ENCODE measurements at places on chromosomes 7 and 10.

DNA sequence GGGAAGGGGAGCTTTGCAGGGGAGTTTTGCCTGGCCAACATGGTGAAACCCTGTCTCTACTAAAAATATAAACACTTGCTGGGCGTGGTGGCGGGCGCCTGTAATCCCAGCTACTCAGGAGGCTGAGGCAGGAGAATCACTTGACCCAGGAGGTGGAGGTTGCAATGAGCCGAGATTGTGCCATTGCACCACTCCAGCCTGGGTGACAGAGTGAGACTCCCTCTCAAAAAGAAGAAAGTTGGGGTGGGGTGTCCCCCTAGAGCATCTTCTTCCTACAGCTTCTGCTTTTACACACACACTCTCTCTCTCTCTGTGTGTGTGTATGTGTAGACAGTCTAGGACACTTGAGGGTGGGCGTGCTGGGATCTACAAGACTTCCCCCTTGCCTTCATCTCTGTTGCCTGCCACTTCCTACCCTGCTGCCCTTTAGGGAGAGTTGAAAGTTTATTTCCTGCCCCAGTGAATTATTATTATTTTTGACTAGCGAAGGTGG, 21.7 kb downstream of the PLAU start:
- peak overlapping the region; percentile 99 for H3K27ac ChIP-seq
- H3K36me3 ChIP-seq, result peaks cover 14% of the 10 kb centered on the region
- no peaks in the 10 kb centered on the region for H3K27me3 ChIP-seq

GRCh38 chr7:46513447-46513848, 592.4 kb upstream of the IGFBP3 start:
- no peaks in the 10 kb centered on the region for H3K27me3 ChIP-seq
- H3K4me1 ChIP-seq, result peaks cover 50% of the 10 kb centered on the region
- no peak for DNase-seq
- H3K36me3 ChIP-seq, result no peaks in the 10 kb centered on the region

DNA sequence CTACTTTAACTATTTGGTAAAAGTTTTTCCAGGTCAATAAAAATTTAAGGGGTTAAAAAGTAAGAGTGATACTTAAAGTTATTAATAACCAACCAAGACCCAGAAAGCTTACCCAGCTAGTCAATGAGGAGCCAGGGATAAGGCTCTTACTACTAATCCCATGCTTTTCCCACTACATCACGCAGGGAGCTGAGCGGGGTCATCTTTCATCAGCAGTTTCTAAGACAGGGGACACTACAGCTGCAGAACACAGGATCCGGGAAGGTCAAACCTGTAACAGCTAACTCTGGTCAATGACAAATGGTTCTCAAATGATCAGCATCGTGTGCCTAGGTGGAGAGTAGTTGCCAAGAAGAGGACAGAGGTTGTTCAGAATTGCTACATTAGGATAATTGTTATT, 65.1 kb downstream of the RSU1 start:
- H3K4me1 ChIP-seq, result no peaks in the 10 kb centered on the region
- H3K27me3 ChIP-seq, result no peaks in the 10 kb centered on the region
- no peaks in the 10 kb centered on the region for H3K36me3 ChIP-seq
- no peak overlapping the region for H3K27ac ChIP-seq

DNA sequence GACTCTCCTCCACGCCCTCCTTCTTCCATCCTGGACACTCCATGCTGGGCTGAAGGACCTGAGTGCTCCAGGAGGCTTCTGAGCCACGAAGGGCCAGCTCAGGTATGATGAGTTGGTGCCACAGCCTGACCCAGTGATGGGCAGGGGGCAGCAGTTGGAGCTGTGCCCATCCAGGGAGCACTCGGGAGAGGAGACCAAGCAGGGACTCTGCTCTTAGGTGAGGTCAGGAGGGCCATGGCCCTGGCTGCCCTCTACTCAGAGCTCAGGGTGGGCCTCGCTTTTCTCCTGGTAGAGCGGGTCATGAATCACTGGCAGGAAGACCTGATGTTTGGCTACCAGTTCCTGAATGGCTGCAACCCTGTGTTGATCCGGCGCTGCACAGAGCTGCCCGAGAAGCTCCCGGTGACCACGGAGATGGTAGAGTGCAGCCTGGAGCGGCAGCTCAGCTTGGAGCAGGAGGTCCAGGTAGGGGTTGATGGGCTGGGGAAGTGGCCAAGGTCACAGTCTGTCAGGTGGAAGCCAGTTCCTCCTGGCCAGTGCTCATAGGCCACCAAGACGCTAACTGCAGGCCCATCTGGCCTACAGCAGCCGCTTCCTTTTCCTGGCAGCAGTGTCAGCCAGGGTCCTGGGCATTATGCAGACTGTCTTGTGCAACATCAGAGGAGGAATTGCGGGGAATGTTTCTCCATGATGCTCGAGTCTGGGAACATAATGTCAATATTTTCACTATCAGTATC, 50.8 kb downstream of the ALOX5 start:
- no peak overlapping the region for H3K27ac ChIP-seq
- no peaks in the 10 kb centered on the region for H3K27me3 ChIP-seq
- no peak overlapping the region for H3K4me3 ChIP-seq
- peaks cover 17% of the 10 kb centered on the region for H3K36me3 ChIP-seq

- H3K4me3 ChIP-seq, result no peak overlapping the region
- DNase-seq, result no peak
- no peak overlapping the region for H3K27ac ChIP-seq
- peaks cover 46% of the 10 kb centered on the region for H3K36me3 ChIP-seq
- H3K27me3 ChIP-seq, result no peaks in the 10 kb centered on the region
These were observed 2.7 kb upstream of the IGFBP3 start for GRCh38 chr7:45923818-45924217.

DNA sequence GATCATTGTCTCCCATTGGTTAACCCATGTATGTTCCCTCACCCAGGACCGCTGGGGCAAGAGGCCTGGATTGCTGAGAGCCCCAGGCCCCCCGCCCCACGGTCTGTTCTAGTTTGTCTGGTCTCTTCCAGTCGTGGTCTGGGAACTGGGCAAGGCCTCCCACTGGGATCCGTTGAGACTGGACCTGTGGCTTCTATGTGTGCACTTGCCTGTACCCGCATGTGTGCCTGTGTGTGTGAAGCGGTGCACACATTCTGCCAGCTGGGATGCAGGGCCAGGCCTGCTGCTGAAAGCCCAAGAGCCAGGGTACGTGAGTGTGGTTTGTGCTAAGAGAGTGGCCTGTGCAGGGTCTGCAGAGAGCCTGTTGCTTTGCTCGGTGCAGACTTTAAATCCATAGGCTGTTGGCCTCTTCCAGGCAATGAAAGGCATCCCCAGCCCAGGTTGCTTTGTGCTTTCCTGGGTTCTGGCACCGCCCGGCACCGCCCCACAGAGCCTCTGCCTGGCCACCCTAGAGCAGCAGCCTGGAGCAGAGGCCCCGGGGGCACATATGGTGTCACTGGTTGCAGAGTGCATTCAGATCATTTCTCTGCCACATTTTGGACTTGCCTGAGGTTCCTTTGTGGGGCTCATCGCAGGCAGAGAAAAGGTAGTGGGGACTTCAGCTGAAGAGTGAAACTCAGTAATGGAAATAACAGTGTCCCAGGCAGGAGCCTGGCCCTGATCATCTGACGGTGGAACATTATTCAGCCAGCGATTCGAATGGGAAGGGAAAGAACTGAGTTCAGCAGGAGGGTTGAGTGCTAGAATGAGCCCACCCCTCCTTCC, 215.5 kb downstream of the GLRX3 start:
- H3K27me3 ChIP-seq, result no peaks in the 10 kb centered on the region
- H3K36me3 ChIP-seq, result no peaks in the 10 kb centered on the region
- no peak overlapping the region for H3K27ac ChIP-seq
- no peak for DNase-seq

GRCh38 chr10:63383141-63383540, 82.6 kb downstream of the JMJD1C start:
- no peak for DNase-seq
- H3K4me3 ChIP-seq, result no peak overlapping the region
- no peaks in the 10 kb centered on the region for H3K27me3 ChIP-seq
- H3K4me1 ChIP-seq, result peaks cover 15% of the 10 kb centered on the region
- no peaks in the 10 kb centered on the region for H3K36me3 ChIP-seq

GRCh38 chr10:116385994-116386809, 41.4 kb upstream of the PNLIPRP3 start:
- H3K4me3 ChIP-seq, result no peak overlapping the region
- H3K36me3 ChIP-seq, result no peaks in the 10 kb centered on the region
- no peaks in the 10 kb centered on the region for H3K4me1 ChIP-seq

- H3K27me3 ChIP-seq, result no peaks in the 10 kb centered on the region
- H3K27ac ChIP-seq, result no peak overlapping the region
- peaks cover 14% of the 10 kb centered on the region for H3K36me3 ChIP-seq
These were observed 68.9 kb downstream of the PFKFB3 start for GRCh38 chr10:6271663-6272062.

DNA sequence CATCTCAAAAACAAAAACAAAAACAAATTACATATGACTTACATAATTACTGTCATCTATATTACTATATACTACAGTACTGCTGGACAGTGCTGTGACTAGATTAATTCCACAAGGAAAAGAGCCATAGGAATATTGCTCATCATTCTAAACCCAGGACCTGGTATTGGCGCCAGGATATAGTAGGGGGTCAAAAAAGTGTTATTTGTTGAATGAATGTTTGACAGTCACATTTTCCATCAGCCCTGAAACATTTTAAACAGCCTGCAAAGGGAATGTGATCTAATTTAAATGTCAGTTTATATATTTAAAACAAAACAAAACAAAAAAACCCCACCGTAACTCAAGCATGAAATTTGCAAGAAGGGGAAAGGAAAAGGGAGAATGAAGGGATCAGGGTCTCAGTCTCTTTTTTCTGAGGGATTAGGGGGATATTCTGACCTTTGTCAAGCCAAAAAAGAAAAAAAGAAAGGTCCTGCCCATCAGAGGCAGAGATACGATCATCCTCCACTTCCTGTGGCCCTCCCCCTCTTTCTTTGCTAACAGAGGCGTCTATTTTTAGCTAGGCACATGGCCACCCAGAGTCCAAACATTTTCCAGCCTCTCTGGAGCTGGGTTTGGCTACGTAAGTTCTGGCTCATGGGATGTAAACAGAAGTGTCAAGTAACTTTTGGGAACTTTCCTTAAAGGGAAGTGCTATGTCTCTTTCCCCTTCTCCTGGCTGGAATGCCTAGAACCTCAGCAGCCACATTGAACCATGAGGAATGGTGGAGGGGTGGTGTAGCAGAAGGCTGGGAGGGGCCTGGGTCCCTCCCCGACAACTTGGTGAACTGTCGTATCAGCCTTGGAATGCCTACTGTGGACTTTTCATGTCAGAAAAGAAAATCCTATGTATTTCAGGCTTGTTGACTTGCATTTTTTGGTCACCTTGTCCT, 44.6 kb upstream of the DLG5 start:
- no peaks in the 10 kb centered on the region for H3K4me1 ChIP-seq
- no peak overlapping the region for H3K4me3 ChIP-seq
- H3K27ac ChIP-seq, result no peak overlapping the region
- DNase-seq, result no peak
- H3K27me3 ChIP-seq, result no peaks in the 10 kb centered on the region

DNA sequence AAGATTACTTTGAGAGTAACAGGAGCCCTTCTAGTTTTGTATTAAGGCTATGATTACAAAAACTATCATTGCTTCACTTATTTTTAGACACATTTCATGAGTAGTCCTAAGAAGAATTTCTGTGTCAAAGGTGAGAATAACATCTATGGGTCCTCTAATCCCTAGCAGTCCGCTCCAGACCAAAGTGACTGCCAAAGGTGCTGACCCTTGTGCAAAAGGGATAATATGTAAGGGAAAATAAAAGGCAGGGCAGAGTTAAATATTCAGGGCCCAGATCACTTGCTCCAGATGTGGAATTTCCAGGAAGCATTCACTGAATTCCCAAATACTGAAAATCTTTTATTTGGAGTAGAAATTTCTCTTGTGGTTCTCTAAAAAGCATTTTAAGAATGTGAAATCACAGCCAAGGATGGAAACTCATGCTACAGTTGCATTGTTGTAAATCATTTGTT, 29.3 kb downstream of the RHOBTB1 start:
- H3K27me3 ChIP-seq, result no peaks in the 10 kb centered on the region
- no peak overlapping the region for H3K4me3 ChIP-seq
- H3K36me3 ChIP-seq, result no peaks in the 10 kb centered on the region
- H3K27ac ChIP-seq, result no peak overlapping the region
- H3K4me1 ChIP-seq, result no peaks in the 10 kb centered on the region

- no peaks in the 10 kb centered on the region for H3K27me3 ChIP-seq
- no peaks in the 10 kb centered on the region for H3K36me3 ChIP-seq
- H3K4me3 ChIP-seq, result peak overlapping the region; percentile 1
- H3K27ac ChIP-seq, result peak overlapping the region; percentile 15
These were observed 202.8 kb downstream of the IPMK start for GRCh38 chr10:58064714-58065528.

GRCh38 chr7:139981511-139981895, 81.2 kb downstream of the PARP12 start:
- no peak overlapping the region for H3K4me3 ChIP-seq
- H3K4me1 ChIP-seq, result no peaks in the 10 kb centered on the region
- no peaks in the 10 kb centered on the region for H3K36me3 ChIP-seq
- no peak for DNase-seq

GRCh38 chr7:50147951-50148808, 55.1 kb upstream of the ZPBP start:
- no peaks in the 10 kb centered on the region for H3K4me1 ChIP-seq
- H3K36me3 ChIP-seq, result no peaks in the 10 kb centered on the region
- H3K4me3 ChIP-seq, result no peak overlapping the region
- H3K27ac ChIP-seq, result no peak overlapping the region

- H3K4me3 ChIP-seq, result no peak overlapping the region
- H3K36me3 ChIP-seq, result no peaks in the 10 kb centered on the region
- no peaks in the 10 kb centered on the region for H3K27me3 ChIP-seq
- DNase-seq, result no peak
- H3K27ac ChIP-seq, result no peak overlapping the region
- no peaks in the 10 kb centered on the region for H3K4me1 ChIP-seq
These were observed 293.7 kb downstream of the ZNF248 start for GRCh38 chr10:37563715-37564108.

DNA sequence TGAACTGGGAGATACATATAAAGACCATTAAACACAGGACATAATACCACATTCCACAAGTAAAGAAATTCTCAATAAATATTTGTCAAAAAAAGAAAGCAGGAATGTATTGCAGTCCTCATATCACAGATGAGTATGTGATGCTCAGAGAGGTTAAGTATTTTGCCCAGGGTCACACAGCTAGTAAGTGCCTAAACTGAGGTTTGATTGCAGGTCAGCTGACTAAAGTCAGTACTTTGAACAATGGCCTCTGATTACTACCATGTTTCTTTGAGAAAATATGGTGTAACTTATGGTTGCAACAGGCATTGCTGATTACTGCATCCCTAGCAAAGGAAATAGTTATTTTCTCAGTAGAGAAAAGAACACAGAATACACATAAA, 267.1 kb downstream of the ELMO1 start:
- DNase-seq, result no peak
- no peaks in the 10 kb centered on the region for H3K4me1 ChIP-seq
- no peaks in the 10 kb centered on the region for H3K36me3 ChIP-seq
- H3K27me3 ChIP-seq, result no peaks in the 10 kb centered on the region
- H3K4me3 ChIP-seq, result no peak overlapping the region
- no peak overlapping the region for H3K27ac ChIP-seq

DNA sequence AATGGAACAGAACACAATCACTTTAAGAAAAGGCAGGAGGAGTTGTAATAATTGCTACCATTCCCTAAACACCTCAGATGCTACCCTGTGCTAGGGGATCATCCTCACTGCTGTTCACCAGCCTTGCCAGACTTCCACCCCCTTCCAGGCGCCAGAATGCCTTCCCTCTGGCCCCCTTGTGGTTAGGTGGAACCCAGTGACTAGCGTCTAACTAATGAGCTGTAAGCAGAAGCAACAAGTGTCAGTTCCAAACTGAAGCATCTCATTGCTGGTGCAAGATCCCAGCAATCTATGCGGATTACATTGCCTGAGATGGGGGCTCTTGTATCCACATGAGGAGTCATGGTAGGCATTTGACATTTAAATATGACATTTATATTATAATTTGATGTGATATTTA, 86.6 kb downstream of the FRMD4A start:
- peaks cover 59% of the 10 kb centered on the region for H3K27me3 ChIP-seq
- peak; percentile 18 for DNase-seq
- H3K4me3 ChIP-seq, result no peak overlapping the region
- H3K36me3 ChIP-seq, result no peaks in the 10 kb centered on the region
- no peak overlapping the region for H3K27ac ChIP-seq
